Stimulated activated CD4-positive, alpha-beta T cell treated with anti-CD3 and anti-CD28 coated beads, Interleukin-12 subunit alpha, Interleukin-12 subunit beta, amount 100 ng/mL, for 24 hours (primary cell): ENCODE measurements at places on chromosomes 4 and X.

- DNase-seq: no peak
Measured at GRCh38 chrX:113510586-113510985, 670.0 kb upstream of the AMOT start.

- DNase-seq: no peak
Measured at GRCh38 chrX:152151256-152151655, 12.9 kb upstream of the MAGEA10 start.

GRCh38 chr4:47926667-47927258, 12.4 kb upstream of the NFXL1 start:
- DNase-seq: peak; percentile 42

GRCh38 chrX:131955099-131955777, 67.9 kb upstream of the STK26 start:
- no peak for DNase-seq

DNA sequence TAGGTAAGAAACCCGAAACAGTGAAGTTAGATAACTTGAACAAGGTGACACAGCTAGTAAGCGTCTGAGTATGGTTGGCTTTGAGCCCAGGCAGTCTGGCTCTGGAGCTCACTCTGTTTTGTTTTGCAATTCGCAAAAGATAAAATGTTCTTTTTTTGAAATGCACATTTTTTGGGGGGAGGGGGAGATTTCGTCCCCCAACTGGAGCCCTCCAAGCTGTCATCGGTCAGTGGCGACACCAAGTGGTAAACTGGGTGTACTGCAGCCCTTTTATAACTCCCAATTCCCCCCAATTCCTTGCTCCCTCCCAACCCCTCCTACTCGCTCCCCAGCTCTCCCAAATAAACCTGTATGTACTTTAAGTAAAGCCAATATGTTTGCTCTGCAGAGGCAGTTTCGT, 2.8 kb upstream of the CLCN5 start:
- DNase-seq: peak; percentile 8

GRCh38 chr4:6476893-6477292, 4.5 kb upstream of the PPP2R2C start:
- no peak for DNase-seq

DNA sequence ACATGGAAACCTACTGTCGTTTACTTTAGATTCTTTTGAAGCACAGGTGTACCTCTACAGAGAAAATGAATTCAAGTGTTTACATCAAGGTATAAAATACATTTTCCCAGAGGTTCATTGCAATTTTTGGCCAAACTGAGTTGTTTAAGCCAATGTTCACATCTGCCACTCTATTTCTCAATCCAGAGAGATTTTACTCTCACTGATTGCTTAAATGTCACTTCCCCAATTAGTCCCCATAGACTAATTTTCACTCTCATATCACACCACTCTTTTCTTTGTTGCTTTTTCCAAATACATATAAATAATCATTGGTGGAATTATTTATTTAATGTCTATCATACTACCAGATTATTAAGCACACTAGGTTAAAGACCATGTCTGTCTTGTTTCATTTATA, 271.8 kb downstream of the PPP3CA start:
- no peak for DNase-seq

DNA sequence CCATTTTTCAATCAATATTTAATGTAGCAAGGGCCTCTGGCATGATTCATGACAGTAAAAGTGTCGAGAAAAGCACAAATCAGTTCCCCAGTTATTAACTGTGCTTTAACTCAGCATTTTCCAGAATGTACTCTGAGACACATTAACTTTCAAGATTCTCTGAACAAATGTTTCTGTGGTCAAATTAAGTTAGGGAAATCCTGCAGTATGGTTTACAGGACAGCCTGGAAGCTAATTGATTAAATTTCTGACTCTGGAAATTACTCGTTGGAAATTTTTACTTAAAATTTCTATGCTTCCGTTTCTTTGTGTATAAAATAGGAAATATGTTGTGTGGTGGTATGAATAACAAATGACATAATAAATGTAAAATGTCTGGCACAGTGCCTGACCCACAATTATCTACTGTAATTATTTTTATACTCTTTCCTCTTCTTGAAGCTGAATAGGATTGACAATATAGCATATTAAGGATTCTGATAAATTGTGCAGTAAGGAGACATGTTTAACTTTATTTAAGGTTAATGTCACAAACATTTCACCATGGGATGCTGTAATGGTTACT, 33.7 kb downstream of the STK32B start:
- DNase-seq: no peak

DNA sequence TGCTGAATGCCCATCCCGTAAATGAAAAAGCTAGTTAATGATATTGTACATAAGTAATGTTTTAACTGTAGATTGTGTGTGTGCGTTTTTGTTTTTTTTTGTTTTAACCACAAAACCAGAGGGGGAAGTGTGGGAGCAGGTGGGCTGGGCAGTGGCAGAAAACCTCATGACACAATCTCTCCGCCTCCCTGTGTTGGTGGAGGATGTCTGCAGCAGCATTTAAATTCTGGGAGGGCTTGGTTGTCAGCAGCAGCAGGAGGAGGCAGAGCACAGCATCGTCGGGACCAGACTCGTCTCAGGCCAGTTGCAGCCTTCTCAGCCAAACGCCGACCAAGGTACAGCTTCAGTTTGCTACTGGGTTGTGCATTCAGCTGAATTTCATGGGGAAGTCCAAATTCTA, at the start of gene SPP1:
TSS of gene SPP1 (plus strand) at position 249 of the 400 bp plus-strand sequence. CDS start 1,182 bp downstream, outside the sequence.
- no peak for DNase-seq

GRCh38 chr4:41384992-41385391, 128.3 kb downstream of the UCHL1 start:
- no peak for DNase-seq

DNA sequence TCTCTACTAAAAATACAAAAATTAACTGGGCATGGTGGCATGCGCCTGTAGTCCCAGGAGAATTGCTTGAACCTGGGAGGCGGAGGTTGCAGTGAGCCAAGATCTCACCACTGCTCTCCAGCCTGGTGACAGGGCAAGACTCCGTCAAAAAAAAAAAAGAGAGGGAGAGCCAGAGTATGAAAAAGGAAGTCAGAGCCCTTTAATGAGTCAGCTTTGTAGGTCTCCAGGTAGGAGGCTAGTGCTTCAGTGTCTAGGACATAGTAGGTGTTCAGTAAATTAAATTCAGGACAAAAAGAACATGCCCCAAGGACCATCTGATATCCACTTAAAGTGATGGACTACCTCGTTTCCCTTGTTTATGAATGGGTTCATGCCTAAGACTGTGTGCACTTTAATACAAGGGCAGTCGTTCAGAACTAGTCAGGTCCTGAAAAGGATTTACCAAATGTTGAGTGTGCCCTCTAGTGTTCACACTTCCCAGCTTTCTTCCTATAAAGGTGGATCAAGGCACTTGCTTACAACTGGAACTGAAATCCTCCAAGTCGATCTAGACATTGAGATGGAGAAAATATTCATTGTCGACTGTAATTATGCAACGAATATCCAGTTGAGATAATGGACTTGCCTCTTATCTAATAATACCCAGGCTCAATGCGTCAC, 29.0 kb downstream of the F9 start:
- no peak for DNase-seq

- no peak for DNase-seq
Measured at GRCh38 chrX:124328765-124329164, 3.7 kb upstream of the TEX13D start.

DNA sequence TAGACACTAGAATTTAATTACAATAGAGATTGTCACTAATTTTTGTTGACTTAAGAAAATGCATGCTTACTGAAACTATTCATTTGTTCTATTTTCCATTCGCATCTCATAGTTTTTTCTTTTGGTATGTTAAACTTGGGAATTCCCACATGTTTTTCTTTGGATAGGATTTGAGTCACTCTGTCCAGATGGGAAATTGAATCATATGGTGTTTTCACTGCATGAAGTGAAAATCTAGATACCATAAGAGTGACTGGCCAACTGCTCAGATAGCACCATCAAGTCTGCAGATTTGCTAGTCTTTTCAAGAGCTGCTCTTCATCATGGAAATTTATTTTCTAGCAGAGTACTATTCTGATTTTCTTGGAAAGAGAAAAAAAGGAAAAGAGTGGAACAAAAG, 172.6 kb downstream of the FAM47B start:
- no peak for DNase-seq

- no peak for DNase-seq
Measured at GRCh38 chr4:16875487-16875886, 23.0 kb downstream of the LDB2 start.

DNA sequence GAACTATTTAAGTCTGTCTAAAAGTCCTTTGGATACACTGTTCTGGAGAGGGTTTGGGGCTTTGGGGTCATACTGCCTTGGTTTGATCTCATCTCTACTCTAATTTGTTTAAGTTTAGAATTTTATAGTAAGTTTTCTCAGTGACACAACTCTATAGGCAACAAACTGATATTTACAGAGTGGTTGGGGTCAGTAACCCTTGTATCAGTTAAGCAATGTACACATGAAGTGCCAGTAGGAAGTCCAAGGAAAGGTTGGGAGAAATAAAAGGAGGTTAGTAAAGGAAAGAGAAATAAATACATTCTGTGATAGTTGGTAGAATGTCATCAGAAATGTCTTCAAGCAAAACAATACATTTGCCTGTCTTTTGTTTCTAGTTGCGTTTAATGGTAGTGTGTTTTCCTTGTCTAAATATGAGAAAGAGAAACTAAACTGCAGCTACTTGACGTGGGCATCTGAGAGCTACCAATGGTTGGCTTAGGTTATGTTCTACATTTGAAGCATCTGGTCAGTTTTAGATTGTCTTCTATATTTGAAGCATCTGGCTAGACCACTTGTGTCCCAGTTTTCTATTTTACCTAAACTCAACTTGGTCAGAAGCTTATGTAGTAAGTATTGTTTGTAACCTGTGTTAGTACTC, 6.9 kb downstream of the ATP7A start:
- no peak for DNase-seq

- no peak for DNase-seq
Measured at GRCh38 chr4:120694973-120695372, 227.6 kb downstream of the PRDM5 start.

GRCh38 chrX:48598614-48599013, 1.3 kb downstream of the WDR13 start:
- DNase-seq: no peak

DNA sequence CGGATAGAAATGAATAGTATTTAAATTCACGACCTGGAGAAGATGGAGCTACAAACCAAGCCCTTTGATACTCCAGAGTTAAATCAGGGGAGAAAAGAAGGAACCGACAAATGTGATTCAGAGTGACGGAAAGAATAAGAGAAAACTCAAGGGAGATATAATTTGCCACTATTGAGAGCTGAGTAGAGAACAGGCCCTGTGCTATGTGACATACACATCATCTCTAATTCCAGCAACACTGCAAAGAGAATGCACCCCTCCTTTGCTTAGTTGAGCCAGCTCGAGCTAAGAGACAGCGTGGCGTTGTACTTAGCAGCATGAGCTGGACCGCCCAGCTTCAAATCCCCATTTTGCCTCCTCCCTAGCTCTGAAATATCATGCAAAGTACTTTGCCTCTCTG, 266.4 kb upstream of the TENM3 start:
- DNase-seq: no peak

GRCh38 chr4:42420140-42420539, 22.9 kb downstream of the SHISA3 start:
- DNase-seq: no peak

GRCh38 chr4:119851649-119852048, 215.0 kb downstream of the MAD2L1 start:
- DNase-seq: no peak

DNA sequence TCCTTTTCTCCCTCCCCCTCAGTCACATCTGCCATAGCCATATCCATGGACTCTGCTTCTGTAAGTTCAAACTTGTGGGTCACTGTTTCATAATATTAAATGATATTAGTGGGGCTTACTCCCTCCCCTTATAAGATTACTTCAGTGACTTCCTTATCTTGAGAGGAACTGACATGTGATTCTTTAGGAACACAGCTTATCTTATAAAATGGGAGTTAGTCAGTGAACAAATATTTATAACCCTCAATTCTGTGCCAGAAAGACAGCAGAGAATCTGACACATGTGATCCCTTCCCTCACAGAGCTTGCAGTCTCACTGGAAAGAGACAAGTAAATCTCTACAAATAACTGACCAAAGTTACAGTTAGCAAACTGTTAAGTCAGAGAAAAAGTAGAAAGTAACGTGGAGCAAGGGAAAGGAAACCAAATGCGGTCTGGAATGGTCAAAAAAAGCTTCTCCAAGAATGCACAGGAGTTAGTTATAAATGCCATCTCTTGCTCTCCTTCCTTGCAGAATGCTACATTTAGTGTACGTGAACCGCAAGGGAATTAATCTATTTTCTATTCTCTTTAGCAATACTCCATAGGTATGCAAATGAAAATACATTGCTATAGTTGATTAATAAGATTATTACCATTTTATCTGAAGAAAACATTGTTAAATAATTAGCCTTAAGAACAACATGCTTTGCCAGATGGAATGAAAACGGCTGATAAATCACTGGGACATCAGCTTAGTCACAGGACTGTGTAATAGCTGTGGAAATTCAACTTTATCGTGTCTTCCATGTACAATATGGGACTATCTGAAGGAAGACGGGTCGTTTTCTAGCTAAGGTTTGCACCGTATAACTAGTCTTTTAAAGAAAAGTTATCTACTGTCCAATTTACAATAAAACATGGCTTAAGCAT, 29.0 kb downstream of the SGMS2 start:
- DNase-seq: no peak

DNA sequence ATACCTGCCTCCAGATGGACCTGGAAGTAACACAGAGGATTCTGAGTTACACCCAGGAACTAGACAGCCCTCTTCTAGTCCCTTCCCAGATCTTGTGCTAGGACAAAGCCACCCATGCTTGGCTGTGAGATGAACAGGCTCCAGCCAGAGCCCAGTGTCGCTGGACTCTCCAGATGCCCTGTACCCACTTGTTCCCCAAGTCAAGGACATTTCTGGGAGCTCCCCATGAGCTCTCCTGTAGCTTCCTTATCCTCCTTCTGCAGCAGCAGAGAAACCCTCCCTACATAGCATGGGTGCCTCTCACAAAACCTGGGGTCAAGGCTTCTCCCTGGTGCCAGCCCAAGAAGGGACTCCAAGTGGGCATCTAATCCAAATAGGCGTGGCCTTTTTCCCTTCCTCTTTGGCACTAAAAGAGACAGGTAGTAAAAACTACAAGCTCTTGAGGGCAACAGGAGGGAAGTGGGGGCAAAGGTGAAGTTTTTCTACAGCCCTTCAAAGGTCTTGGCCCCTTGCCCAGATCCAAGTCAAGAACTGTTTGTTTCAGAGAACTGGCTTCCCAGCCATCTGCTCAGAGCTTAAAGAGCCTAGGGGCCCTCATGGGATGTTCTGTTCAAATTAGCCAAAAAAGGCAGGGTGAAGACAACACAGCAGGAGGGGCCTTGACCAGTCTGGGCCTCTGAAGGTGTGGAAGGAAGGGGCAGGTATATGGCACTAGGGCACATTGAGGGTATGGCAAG, 8.5 kb upstream of the ERCC6L start:
- DNase-seq: no peak

DNA sequence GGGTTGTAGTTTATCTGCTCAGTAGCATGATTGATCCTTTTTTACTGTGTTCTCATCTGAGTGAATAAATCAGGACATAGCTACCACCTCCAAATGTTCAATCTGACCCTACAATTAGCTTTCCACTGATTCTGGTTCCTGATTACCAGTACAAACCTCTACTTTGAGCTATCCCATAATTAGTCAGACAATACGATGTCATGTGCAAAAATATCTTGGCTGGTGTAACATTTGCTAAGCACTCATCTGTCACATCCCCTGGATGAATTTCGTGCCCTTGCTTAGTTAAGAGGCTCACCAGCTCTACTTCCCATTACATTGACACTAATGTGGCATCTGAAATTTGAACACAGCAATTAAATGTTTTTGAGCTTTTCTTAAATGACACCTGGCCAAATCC, 1101.0 kb upstream of the PCDH7 start:
- DNase-seq: no peak

GRCh38 chrX:101208152-101208905, 11.3 kb upstream of the DRP2 start:
- no peak for DNase-seq

GRCh38 chr4:147361726-147362125, 119.2 kb upstream of the EDNRA start:
- no peak for DNase-seq
